ENCODE measurements at places on chromosomes 7 and 10. TPM values are rescaled to one million over a fixed set of nuclear protein-coding genes. Genes with fewer than 3 reads are reported as not detected.
A peak's percentile ranks its signal among the peaks of the same experiment; 100 is the strongest.

DNA sequence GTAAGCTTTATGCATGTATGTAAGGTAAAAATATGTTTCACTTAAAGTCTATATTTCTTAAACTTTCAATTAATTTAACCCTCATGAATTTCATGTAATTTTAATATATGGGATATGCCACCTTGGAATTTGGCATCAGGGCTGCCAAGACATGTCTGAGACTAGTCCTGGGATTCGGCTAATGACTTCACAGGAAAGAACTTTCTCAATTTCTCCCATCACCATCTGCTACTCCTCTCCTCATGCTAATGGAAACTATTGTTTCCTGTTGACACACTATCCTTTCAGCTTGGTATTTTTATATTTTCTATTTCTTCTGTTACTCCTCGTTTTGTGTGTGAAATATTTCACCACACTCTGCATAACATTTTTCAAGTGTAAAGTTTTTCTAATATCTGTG lies 205.9 kb downstream of the ARL4A start:
- DNase-seq, result no peak

- peak; percentile 93 for DNase-seq
These were observed 82.7 kb downstream of the SPAG6 start for GRCh38 chr10:22427890-22428571.

DNA sequence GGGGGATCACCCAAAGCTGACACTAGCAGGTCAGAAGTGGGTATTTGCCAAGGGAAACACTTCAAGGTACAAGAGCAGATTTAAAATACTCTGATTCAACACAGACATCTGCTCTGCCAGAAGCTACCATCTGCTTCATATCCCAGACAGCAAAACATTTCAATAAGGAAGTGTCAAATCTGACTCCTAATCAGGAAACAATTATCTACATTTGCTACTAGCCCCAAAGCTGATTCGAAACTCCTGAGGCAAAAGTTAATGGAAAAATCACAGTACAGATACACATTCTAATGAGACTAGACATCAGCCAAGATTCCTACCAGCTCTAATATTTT lies 48.9 kb downstream of the PARD3 start:
- no peak for DNase-seq

- DNase-seq, result no peak
These were observed 77.3 kb downstream of the SEMA3A start for GRCh38 chr7:84117304-84117703.

- no peak for DNase-seq
These were observed 67.0 kb downstream of the GRID1 start for GRCh38 chr10:86299562-86299961.

- DNase-seq, result peak; percentile 60
These were observed 14.5 kb downstream of the GPR146 start for GRCh38 chr7:1058821-1059199.

DNA sequence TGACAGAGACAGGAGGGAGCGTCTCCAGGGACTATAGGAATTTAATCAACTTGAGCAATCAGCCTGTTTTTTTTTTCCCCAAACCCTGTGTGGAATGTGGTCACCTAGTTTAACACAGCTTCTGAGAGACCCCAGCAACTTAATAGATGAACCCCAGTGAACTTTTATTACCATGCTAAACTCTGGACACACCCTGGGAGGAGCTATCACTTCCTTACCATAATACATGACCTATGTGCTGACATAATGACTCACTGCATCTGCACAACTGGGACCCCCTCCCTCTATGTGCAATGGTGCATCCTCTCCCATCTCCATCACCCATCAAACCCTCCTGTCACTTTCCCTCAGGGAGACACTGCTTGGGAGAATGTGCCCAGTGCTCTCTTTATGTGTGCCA lies 83.7 kb downstream of the EPC1 start:
- no peak for DNase-seq

DNA sequence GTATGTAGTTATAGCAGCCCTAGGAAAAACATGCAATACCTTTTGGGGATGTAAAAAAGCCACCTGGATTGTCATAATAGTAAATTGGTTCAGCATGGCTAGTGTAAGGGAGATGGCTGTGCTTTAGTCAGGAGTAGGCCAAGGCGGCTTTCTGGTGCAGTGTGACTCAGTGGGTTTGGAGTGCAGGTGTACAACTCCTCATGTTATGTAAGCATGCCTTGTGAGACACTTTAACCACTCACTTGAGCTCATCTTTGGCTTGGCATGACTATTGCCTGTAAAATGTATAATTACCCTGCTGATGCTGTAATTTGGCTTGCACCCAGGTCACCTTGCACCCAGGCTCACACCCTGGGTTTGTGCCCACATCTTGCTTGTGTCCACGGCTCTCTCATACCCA lies 239.2 kb upstream of the GLI3 start:
- DNase-seq, result no peak

DNA sequence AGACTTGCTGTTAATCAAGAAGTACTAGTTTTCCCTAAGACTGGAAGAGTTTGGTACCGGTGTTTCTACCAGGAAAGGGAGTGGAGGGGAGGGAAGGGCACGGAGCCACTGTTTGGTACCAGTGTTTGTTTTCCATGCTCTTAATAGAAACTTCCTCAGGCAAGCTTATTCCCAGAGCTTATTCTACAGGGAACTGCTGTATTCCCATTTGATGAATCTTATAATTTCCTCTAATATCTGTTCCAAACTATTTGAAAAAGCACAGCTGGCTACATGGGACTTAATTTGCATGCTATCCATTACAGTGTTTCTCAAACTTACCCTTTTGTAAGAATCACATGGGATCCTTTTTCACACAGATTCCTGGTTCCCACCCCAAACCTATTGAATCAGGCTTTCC lies 23.7 kb downstream of the SLC26A4 start:
- DNase-seq, result no peak

DNA sequence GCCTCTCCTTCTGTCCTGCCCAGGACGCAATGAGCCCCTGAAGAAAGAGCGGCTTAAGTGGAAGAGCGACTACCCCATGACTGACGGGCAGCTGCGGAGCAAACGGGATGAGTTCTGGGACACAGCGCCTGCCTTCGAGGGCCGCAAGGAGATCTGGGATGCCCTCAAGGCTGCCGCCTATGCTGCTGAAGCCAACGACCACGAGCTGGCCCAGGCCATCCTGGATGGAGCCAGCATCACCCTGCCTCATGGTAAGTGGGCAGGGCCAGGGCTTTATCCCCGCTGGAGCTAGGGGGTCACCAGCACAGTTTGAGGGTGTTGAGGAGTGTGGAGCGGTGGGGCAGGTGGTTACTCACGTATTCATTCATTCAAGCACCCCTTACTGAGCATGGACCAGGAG lies 4.7 kb upstream of the ANKRD2 start:
- no peak for DNase-seq

- no peak for DNase-seq
These were observed 13.3 kb downstream of the RBM17 start for GRCh38 chr10:6102128-6102527.

DNA sequence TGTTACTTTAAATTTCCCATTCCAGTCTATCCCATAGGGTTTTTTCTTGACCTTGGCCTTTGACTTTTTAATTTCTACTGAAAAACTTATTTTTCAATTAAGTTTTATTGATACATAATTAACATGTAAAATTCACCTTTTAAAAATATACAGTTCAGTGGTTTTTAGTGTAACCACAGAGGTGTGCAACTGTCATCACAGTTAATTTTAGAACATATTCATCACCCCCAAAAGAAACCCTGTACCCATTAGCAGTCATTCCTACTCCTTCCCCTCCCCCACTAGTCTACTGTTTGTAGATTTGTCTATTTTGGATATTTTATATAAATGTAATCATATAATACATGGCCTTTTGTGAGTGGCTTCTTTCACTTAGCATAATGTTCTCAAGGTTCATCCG lies 96.5 kb upstream of the GJD4 start:
- no peak for DNase-seq

DNA sequence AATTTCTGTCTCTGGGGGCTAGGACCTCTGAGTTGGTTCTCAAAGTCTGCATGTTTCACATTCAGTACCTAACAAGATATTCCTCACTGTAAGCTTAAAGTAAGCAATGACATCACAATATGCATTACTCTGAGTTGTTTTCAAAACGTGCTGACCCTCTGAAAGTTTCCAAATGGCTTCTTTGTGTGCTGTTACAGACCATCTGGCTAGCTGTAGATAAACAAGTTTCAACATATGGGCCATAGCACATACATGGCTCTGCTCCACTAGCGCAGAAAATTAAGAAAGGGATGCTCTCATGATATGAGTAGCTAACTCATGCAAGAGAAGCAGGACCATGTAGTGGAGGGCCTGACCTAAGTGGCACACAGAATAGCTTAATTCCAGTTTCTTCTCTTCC lies 119.0 kb downstream of the HTR7 start:
- DNase-seq, result peak; percentile 32

DNA sequence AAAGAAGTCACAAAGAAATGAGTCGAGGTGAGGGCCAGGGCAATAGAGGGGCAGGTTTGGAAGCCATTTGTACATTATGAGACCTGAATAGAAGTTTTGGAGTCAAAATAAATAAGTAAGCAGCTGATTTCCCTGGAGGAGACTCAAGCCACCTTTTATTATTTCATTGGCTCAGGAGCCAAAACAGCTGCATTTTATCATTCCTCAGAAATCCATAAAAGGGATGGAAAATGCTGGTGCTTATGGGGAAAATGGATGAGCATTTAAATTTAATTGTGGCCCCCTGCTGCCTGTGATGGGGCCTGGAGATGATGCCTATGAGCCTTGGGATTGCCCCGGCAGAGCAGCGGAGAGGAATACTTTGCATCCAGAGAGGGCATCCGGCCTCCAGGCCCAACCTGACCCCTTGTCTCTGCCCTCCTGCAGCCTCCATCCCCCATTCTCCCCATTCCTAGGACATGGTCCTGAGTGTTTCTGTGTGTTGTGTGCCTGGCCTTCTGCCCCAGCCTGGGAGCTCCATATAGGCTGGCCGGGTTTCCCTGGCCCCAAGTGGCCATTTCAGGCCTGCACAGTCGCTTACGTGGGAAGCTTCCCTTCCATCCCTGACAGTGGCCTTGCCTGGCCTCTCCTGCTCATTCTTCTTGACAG lies 296.8 kb upstream of the ZMIZ1 start:
- DNase-seq, result peak; percentile 78

GRCh38 chr10:95217476-95217875 lies 23.4 kb downstream of the ACSM6 start:
- no peak for DNase-seq

The KLF14 gene
- total RNA-seq, result 1.1 TPM

The DMTF1 gene
- 142 TPM for total RNA-seq

The OR2A1 gene
- 0.10 TPM for total RNA-seq

The ATOH7 gene
- 0.82 TPM for total RNA-seq

The KLLN gene
- 0.10 TPM for total RNA-seq

The OR2A42 gene
- total RNA-seq, result not detected

The NEUROD6 gene
- 0.21 TPM for total RNA-seq

The FAM24B gene
- 7.5 TPM for total RNA-seq

The CHST12 gene
- 7.4 TPM for total RNA-seq

The LRCH4 gene
- total RNA-seq, result 30.1 TPM

The DDC gene
- total RNA-seq, result not detected

The PNLIPRP1 gene
- 0.31 TPM for total RNA-seq

The MYL10 gene
- total RNA-seq, result 20.9 TPM

The RHOBTB1 gene
- 36.5 TPM for total RNA-seq

The ABCB1 gene
- 2.4 TPM for total RNA-seq

The STOX1 gene
- 5.0 TPM for total RNA-seq

Measured in tongue (tissue), 3 donors.